Stimulated activated CD4-positive, alpha-beta T cell treated with anti-CD3 and anti-CD28 coated beads, Interleukin-12 subunit alpha, Interleukin-12 subunit beta, amount 100 ng/mL, for 48 hours (primary cell): ENCODE measurements at places on chromosomes 11 and 22.

- no peak for DNase-seq
Observed at GRCh38 chr22:19869497-19870152, 15.0 kb upstream of the GNB1L start.

DNA sequence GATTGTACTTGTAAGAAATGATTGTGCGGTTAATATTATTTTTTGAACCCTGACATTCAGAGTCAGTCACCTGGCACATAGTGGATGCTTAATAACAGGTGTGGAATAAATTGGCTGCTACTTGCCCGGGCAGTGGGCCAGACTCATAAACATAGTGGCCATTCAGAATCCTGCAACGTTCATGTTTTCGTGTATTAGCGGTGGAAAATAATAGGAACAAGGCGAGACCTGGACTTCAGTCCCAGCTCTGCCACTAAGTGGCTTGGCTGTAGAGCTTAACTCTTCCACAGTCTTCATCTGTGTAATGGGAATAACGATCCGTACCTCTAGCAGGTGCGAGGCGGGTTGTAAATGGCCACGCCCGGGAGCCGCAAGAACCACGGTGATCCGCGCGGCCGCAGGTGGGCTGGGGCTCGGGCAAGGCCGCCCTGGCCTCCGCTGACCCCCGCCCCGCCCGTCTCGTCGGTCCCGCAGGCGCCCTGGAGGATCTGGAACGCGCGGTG lies 761 bp upstream of the TMEM25 start:
- no peak for DNase-seq

GRCh38 chr22:45462034-45462655 lies 40.5 kb upstream of the FBLN1 start:
- no peak for DNase-seq

- DNase-seq = no peak
Observed at GRCh38 chr11:7531011-7531410, 17.2 kb downstream of the PPFIBP2 start.

DNA sequence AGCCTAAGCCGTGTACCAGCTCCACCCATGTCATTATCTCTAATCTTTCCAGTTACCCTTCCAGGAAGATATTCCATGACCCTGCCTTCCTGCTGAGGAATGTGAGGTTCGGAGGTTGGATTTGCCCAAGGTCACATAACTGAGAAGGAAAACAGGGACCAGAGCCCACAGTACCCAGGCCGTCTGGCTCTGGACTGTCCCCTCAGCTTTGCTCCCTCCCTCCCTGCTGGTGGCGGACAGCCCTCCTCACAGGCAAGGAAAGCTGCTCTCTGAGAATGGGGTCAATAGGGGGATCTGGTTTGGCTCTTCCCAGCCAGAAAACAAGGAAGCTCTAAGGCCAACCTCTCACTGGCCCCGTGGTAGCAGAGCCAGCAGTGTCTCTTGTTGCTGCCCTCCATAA lies 63.3 kb downstream of the SYN3 start:
- DNase-seq = no peak

DNA sequence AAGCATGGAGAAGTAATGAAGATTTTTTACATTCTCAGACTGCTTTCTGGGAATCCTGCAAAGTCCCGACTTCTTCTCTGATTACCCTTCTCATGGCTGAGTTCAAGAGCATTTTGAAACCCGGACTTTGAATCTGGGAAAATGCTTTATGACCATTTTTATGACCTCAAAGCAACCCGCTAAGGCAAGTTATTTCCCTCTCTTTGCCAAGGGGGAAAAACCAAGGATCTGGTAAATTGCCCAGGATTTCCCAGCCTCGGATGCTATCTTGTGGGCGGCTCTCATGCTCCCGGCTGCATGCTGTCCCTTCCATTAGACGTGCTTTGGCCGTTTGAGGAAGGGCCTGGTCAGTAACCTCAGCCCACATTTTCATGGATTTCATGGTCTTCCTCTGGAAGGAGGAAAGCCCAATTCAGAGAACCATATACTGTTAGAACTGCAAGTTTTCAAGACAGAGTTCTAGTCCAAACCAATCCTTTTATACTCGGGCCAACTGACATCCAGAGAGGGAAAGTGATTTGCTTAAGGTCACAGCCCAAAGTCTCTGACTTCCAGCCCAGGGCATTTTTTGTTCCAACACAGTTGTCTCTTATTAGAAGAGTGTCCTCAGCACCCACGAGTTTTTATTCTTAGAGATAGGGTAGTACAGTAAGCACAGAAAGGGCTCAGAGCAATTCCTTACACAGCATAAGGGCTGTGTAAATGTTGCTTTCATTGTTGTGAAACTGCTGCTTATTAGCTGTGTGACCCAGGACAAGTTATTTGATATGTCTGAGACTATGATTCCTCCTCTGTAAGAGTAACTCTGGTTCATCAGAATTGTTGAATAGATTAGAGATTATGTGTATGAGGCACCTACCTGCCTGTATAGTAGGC lies 77.4 kb downstream of the NAV2 start:
- DNase-seq = no peak

GRCh38 chr11:63612181-63612580 lies 2.1 kb downstream of the PLAAT3 start:
- DNase-seq = no peak

DNA sequence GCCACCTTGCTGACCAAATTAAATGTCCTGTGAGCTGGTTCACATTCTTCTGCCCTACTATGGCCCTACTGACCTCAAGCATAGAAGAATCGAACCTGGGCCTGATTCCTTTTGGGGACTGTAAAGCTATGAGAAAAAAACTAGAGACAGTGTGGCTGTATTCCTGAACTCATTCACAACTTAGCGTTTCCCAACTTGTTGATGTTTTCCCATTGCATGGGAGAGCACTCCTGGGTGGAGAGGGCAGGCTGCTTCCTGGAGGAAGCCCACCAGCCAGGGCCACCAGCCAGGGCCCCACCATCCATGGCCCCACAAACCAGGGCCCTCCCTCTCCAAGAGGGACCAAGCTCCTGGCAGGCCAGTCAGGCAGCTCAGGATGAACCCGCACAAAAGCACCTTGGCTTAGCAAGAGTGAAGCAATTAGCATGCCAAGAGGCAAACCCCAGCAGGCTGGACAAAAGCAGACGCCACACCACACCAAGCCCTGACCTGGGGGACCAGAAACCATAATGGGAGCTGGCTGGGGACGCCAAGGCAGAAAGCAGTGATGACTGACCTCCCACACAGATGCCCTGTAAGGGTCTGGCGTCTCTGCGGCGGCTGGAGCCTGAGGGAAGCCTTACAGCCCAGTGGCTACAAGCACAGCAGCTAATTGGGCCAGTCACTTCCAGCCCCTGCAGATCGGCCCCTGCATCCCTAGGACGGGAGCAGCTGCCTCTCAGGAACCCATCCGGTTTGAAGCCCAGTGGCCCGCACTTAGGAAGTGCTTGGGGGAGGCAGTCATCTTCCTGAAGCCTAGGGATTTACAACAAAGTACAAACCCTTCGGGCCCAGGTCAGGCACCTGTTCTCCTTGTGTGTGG lies 2.1 kb downstream of the CERK start:
- no peak for DNase-seq

DNA sequence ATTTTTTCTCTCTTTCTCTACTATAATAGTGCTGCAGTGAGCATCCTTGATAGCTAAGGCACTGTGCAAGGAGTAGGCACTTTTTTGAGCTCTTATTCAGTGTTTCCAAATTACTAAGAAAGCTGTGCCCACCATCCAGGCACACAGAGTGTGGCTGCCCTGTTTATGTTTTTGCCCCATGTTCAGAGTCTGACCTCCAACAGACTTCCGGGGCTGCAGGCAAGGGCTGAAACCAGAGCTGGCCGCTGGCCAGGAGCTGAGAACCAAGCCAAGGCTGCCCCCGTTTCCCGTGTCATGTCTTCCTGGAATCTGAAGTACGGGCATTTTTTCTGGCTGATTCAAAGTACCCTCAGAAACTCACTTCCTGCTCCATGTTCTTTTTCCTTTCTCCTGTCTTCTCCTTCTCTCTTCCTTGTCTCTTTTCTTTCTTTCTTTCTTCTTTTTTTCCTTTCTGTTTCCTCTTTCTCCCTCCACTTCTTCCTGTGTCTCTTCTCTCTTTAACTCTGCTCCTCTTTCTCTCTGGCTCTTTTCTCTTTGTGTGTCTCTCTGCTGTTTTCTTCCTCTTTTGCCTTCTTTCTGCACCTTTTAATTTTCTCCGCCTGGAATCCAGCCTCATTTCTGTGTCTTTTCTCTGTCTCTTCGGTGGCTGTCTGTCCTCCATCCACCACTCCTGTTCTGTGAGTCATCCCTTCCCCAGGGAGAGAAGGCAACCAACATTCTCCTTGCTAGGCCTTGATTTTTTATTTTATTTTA lies 17.0 kb upstream of the KCTD14 start:
- DNase-seq = no peak

DNA sequence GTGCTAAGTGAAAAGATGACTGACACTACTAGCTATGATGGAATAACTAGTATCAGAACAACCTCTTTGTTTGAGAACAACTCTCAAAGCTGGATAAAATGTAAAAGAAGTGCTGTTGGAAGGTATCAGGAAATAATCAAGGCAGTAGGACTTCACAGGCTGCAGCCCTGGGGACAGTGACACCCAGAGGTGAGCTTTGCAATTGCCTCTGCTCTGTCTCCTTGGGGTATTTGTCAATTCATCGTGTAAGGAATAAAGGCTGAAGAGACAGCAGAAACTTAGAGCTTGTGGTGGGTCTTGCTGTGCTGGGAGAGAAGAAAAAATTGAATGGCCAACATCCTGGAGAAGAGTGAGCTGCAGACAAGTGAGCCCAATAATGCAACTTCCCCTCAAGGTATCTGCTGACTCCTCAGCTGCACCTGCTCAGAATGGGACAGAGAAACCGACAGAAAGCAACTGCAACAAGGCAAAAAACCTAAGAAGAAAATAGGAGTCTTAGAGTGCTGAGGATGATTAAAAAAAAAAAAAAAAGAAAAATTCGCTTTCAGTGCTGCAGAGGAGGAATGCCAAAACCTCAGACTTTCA lies 141.1 kb downstream of the RCN1 start:
- no peak for DNase-seq

DNA sequence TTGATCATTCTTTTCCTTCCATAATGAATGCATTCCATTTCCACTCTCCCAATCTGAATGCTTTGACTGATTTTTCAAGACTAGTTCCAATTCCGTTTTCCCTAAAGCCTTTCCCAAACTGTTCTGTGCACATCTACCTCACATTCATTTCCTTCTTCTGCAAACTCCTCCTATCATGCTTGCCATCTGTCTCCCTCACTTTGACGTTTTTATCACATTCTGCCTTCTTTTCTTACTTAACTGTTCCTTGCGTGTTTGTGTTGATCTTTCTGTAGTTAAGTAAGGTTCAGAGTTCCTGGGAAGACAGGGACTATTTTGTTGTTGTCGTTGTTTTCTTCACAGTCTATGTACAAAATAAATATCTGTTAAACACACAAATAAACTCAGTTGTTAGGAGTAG lies 179.0 kb downstream of the NXPE2 start:
- no peak for DNase-seq

DNA sequence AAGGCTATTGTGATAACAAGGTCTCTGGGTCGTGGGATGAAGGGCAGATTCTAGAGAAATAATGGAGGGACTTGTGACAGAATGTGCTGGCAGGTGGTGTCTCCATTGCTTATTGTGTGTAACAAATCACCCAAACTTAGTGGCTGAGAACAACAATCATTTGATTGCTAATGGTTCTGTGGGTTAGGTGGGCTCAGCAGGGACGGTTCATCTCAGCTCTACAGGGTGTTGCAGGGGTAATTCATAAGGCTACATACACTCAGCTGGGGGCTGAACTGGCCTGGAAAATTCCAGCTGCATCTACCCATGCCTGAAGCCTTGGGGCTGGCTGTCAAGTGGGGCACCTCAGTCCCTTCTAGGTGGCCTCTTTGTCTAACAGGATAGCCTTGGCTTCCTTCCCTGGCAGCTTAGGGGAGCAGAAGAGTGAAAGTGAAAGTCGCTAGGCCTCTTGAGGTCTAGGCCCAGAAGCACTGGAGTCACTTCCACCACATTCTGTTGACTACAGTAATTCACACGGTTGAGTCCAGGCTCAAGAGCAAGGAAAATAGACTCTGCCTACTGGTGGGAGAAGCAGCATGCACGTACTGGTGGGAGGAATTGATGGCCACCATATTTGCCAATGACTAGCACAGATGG lies 308.9 kb downstream of the MN1 start:
- DNase-seq = no peak

- DNase-seq = no peak
Observed at GRCh38 chr11:87889126-87889525, 286.1 kb downstream of the RAB38 start.

GRCh38 chr22:32971276-32971675 lies 86.9 kb downstream of the SYN3 start:
- no peak for DNase-seq

DNA sequence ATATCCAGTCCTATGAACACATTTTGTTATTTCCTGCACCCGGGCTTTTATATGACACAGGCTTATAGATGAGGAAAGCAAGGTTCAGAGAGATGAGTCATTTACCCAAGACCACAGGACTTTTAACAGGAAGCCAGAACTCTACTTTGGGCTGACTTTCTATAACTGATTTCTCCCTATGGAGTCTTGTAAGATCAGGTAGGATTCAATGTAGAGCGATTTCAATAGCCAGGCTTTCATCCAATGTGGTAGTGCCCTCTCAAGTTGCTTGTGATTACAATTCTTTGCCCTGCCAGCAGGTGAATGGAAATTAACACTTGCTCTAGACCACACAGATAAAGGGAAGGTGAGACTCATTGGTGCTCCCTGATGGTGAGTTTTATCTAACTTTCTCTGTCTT lies 378.3 kb downstream of the INSC start:
- DNase-seq = no peak

- peak; percentile 11 for DNase-seq
Observed at GRCh38 chr11:28697920-28698827, 590.0 kb downstream of the METTL15 start.

- no peak for DNase-seq
Observed at GRCh38 chr11:32751381-32751780, 43.1 kb downstream of the CCDC73 start.

DNA sequence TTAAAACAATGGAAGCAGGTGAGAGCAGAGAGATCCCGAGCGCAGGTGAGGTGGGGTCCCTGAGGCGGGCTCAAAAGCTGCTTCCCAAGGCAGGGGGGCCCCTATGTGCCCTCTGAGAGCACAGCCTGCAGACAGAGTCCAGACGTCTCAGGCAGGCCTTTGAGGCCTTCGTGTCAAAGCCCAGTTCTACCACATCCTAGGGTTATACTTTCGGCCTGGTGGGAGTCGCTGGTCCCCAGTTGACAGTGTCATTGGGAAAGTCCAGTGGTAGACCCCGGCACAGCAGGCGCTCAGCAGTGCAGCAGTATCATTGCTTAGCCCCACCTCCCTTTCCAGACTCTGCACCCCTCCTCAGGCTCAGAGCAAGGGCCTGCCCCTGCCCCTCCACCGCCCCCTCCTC lies 9.1 kb downstream of the LINC01488 start:
- no peak for DNase-seq

- no peak for DNase-seq
Observed at GRCh38 chr11:14079011-14079410, 116.5 kb downstream of the SPON1 start.
